ENCODE measurements at places on chromosomes 1 and 21. TPM values are rescaled to one million over a fixed set of nuclear protein-coding genes. Genes with fewer than 3 reads are reported as not detected.

Gene SPATA21
- total RNA-seq: 0.30 TPM

Gene CELA2B
- total RNA-seq: not detected

Gene AQP10
- total RNA-seq: 0.96 TPM

Gene SPEN
- 23.7 TPM for total RNA-seq

Gene PRAMEF7
- not detected for total RNA-seq

Gene MFSD2A
- total RNA-seq: 4.8 TPM

Gene RIPPLY3
- total RNA-seq: 0.17 TPM

Gene SERTAD4
- 2.6 TPM for total RNA-seq

Gene LHX8
- 0.87 TPM for total RNA-seq

DNA sequence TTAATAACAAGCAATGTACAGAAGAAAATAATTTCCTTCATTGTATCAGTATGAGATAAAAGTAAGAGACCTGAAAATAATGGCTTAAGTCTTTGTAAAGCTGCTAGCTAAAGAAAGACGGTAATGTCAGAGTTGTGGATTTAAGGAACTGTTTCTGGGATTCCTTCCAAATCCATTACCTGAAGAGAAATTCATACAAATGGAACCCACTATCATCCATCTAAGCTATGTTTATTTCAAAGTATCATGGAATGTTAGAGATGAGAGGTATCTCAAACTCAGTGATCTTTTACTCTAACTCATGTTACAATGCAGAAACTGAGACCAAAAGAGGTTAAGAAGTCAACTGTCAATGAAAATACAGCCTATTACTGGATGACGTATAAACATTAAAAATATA lies 197.7 kb downstream of the DENND1B start:
- no peaks in the 10 kb centered on the region for H3K36me3 ChIP-seq
- H3K4me1 ChIP-seq: no peaks in the 10 kb centered on the region
- H3K27ac ChIP-seq: no peak overlapping the region
- no peak overlapping the region for H3K4me3 ChIP-seq
- DNase-seq: no peak
- H3K27me3 ChIP-seq: no peaks in the 10 kb centered on the region

DNA sequence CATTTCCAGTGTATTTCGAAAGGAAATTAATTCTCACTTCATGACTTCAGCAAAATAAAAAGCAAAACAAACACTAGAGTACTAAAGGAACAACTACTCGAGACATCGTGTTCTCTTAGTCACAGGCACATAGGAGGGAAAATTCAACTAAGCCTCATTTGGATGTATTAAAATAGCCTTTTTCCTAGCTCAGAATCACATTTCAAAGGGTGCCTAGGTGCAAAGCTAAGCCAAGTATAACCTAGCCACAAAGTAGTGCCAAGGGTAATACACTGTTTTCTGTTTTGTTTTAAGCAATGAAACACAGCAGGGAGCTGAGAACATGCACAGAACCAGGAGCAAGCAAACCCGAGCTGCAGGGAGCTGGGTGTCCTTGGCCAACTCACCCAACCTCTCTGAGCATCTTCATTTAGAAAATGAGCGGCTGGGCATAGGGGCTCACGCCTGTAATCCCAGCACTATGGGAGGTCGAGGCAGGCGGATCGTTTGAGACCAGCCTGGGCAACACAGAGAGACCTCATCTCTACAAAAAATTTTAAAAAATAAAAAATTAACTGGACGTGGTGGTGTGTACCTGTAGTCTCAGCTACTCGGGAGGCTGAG lies 26.6 kb upstream of the ACBD6 start:
- H3K36me3 ChIP-seq: no peaks in the 10 kb centered on the region
- H3K4me1 ChIP-seq: no peaks in the 10 kb centered on the region
- no peaks in the 10 kb centered on the region for H3K27me3 ChIP-seq
- no peak overlapping the region for H3K4me3 ChIP-seq

DNA sequence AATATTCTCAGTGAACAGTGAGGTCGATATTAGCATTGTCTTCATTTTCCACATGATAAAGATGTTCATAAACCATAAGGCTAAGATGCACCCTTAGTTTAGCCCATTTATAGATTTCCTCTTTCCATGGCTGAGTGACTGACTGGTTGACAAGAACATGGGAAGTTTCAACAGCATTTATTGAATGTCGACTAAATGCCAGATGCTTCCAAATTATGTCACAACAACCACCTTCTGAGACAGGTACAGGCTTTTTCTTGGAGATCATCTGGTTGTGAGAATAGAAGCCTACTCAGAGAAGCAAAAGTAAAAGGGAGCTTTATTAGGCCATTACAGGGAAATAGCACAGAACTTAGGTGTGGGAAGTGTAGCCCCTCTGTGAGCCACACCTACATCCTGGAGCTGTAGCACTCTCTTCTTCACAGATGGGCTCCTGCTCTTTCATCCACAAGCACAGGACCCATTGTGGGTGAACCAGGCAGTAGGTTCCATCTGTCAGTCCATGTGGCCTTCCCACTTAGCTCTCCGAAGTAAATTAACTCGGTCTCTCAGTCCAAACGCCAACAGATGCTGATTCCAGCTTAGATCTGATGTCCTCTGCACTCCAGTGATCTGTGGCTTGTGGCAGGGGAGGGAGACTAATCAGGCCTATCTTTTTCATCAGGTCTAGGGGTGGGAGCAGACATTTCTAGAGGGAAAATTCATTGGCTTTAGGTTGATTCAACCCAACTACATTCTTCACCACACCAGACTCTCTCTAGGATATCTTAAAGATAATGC lies 14.3 kb downstream of the ATP2B4 start:
- H3K36me3 ChIP-seq: no peaks in the 10 kb centered on the region
- DNase-seq: no peak
- peaks cover 9% of the 10 kb centered on the region for H3K4me1 ChIP-seq

GRCh38 chr1:43444836-43445235 lies 8.9 kb downstream of the HYI start:
- H3K4me1 ChIP-seq: no peaks in the 10 kb centered on the region
- DNase-seq: no peak
- H3K4me3 ChIP-seq: no peak overlapping the region
- H3K27ac ChIP-seq: no peak overlapping the region

DNA sequence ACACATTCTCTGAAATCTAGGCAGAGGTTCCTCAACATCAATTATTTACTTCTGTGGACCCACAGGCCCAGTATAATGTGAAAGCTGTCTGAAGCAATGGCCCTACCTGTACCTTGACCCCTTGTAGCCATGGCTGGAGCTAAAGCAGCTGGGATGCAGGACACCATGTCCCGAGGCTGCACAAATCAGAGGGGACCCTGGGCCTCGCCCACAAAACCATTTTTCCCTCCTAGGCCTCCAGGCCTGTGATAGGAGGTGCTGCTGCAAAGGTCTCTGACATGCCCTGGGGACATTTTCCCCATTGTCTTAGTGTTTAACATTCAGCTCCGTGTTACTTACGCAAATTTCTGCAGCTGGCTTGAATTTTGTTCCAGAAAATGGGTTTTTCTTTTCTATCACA lies 110.5 kb downstream of the BRINP3 start:
- no peak overlapping the region for H3K4me3 ChIP-seq
- no peaks in the 10 kb centered on the region for H3K36me3 ChIP-seq
- H3K27me3 ChIP-seq: no peaks in the 10 kb centered on the region
- DNase-seq: no peak
- H3K4me1 ChIP-seq: no peaks in the 10 kb centered on the region
- no peak overlapping the region for H3K27ac ChIP-seq

DNA sequence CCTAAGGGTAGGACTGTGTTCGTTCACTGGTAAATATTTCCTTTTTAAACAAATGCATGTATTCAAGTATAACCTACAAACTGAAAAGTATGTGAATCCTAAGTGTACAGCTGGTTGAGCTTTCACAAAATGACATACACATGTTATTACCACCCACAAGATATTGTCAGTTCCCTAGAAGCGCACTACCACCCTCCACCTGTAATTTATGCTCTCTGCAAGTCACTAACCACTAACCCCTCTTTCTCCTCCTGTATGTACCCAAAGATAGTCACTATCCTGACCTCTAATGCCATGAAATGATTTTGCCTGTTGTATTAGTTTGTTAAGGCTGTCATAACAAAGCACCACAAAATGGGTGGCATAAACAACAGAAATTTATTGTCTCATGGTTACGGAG lies 82.8 kb upstream of the CHODL start:
- DNase-seq: no peak
- H3K27me3 ChIP-seq: no peaks in the 10 kb centered on the region
- no peaks in the 10 kb centered on the region for H3K4me1 ChIP-seq
- no peaks in the 10 kb centered on the region for H3K36me3 ChIP-seq
- no peak overlapping the region for H3K4me3 ChIP-seq

DNA sequence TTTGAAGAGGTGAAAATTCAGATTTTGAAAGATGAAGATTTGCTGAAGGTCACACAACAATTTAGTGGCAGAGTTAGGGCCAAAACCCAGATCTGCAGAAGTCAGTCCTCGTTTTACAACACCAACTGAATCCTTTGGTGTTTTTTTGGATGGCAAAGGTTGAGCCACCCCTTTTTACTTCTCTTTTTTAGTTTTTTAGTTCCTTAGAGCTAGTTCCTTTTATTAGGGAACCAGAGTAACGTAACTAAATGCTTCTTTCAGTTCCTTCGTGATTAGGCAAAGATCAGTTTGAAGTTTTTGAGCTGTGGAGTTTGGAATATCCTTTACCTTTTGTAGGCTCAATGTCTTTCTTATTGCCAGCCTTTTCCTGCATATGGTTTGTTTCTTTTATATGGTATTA lies 67.9 kb upstream of the ARID1A start:
- no peak for DNase-seq
- H3K27me3 ChIP-seq: no peaks in the 10 kb centered on the region
- no peaks in the 10 kb centered on the region for H3K4me1 ChIP-seq
- no peak overlapping the region for H3K27ac ChIP-seq
- H3K36me3 ChIP-seq: no peaks in the 10 kb centered on the region

DNA sequence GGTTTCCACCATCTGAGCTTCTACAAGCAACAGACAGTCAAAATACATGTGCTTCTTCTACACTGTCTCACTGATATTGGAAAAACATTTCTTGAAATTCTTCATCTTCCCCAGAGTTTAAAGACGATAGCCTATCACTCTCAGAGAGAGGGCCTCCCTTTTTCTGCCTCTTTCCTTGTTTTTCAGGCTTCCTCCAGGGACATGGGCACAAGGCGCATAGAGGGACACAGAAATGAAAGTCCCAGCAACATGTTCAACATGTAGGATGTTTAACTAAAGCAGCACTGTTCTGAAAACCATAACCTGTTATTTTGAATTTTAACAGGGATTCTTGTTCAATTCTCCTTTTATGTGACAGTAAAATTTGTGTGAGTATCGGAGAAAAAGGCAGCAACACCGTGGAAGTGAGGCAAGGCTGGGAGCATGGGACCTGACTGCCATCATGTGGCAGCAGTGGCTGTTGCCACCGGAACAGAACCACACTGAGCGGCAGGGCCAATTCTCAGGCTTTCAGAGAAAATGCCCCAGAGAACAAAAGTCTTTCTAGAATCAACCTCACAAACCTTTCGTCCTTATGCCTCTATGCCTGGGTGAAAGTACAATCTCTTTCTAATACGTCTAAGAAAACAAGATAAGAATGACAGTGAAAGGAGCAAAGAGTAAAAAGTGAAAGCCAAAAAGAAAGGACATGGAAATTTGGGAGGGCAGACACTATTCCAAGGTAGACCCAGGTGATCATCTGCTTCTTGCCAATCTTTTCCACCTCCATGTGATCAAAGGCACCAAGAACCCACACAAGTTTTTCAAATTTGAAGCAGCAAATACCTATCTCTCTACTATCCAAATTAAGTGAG lies 54.5 kb downstream of the PCNX2 start:
- H3K36me3 ChIP-seq: no peaks in the 10 kb centered on the region
- H3K27me3 ChIP-seq: no peaks in the 10 kb centered on the region
- DNase-seq: peak; percentile 85
- H3K4me3 ChIP-seq: no peak overlapping the region
- peak overlapping the region; percentile 68 for H3K27ac ChIP-seq

GRCh38 chr1:14285238-14285637 lies 313.2 kb upstream of the KAZN start:
- no peaks in the 10 kb centered on the region for H3K27me3 ChIP-seq
- no peak overlapping the region for H3K4me3 ChIP-seq
- no peaks in the 10 kb centered on the region for H3K4me1 ChIP-seq
- no peaks in the 10 kb centered on the region for H3K36me3 ChIP-seq
- no peak for DNase-seq

- no peak for DNase-seq
- no peaks in the 10 kb centered on the region for H3K27me3 ChIP-seq
- no peak overlapping the region for H3K4me3 ChIP-seq
- no peaks in the 10 kb centered on the region for H3K36me3 ChIP-seq
- H3K4me1 ChIP-seq: no peaks in the 10 kb centered on the region
Observed at GRCh38 chr1:90417126-90417525, 300.0 kb downstream of the BARHL2 start.

GRCh38 chr21:26888931-26889330 lies 43.7 kb upstream of the ADAMTS1 start:
- no peak for DNase-seq
- H3K27me3 ChIP-seq: no peaks in the 10 kb centered on the region
- H3K4me1 ChIP-seq: no peaks in the 10 kb centered on the region
- no peaks in the 10 kb centered on the region for H3K36me3 ChIP-seq

DNA sequence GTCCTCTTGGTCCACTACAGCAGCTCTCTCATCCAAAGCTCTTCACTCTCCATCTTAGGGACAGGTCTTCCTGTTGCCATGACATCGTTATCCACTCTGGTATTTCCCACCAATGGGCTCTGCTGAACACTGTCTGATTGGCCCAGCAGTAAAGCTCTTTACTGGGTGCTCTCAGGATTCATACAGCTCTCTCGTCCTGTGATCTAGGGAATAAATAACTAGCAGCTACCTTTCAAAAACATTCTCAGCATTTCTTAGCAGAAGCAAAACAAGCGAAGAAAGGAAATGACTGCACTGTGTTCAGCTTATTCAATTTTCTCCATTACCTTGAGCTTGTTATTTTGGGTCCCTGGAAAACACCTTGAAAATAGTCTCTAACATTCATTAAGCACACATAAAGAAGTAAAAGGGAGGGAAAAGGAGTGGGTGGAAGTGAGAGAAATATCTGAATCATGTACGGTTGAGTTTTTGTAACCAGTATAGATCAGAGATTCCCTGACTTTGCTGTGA lies 163.4 kb upstream of the SGIP1 start:
- no peaks in the 10 kb centered on the region for H3K36me3 ChIP-seq
- no peak overlapping the region for H3K27ac ChIP-seq
- no peak for DNase-seq
- H3K4me1 ChIP-seq: no peaks in the 10 kb centered on the region
- no peaks in the 10 kb centered on the region for H3K27me3 ChIP-seq

Data from hepatocyte (in vitro differentiated cells).